CD4-positive, alpha-beta T cell (primary cell): ENCODE measurements at places on chromosomes 11 and 22.

- DNase-seq, result peak; percentile 81
These were observed 1.4 kb downstream of the MFNG start for GRCh38 chr22:37484480-37485394.

GRCh38 chr22:26658671-26659478 is 1.5 kb downstream of the MIAT start:
- peak; percentile 79 for DNase-seq

DNA sequence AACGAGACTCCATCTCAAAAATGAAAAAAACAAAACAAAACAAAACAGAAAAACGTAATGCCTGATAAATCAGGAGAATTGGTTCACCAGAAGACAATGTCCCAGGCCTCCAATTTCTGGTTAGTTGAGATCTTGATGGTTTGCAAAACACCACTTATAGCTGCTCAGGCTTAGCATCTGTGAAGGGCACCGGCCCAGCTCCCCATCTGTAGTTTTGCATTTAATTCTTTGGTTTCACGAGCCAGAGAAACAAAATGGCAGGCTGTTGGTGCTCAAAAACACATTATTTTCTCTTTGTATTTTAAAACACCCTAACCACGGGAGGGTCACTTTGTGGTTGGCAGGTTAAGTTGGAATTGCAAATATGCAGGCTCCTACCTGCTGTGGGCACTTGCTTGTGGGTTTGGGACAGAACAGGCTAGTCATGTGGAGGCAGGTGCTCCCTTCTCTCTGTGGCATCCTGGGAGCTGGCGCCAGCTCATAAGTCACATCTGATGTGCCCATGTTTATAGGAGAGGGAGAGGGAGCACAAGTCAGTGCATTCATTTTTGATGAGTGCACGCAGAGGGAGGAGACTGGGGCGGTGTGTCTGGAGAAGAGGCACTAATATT is 145.9 kb downstream of the CEP164 start:
- DNase-seq, result no peak

DNA sequence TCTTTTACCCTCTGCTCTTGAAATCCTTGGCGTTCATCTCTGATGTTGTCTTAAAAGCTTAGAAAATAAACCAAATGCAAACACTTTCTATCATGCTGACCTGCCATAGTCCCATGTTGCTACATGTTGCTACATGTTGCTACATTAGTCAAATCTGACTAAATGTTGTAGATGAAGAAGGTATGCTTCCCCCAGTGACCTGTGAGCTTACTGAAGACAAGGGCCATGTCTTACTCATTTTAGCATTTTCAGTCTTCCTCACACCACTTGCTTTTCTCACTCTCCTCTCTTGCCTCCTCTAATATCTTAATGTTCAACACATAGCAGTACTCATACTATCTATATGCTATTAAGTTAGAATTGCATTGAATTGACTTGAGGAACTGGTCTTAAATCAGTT is 346.4 kb upstream of the MTNR1B start:
- no peak for DNase-seq

DNA sequence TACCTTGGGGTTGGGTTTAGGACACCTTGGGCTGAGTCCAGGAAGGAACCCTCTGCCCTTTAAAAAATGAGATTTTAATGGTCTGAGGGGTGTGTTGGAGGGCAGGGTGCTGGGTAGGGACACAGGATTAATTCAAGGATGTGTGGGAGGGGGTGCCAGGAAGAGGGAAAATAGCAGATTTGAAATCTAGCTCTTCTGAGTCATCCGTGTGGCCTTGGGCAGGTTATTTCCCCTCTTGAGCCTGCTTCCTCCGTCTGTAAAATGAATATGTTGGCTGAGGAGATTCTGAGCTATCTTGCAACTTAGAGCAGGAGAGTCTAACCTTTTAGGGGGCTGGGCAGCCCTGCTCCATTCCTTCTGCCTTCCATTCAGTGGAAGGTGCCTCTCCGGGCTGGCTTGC is 3.0 kb downstream of the TSPAN18 start:
- no peak for DNase-seq

DNA sequence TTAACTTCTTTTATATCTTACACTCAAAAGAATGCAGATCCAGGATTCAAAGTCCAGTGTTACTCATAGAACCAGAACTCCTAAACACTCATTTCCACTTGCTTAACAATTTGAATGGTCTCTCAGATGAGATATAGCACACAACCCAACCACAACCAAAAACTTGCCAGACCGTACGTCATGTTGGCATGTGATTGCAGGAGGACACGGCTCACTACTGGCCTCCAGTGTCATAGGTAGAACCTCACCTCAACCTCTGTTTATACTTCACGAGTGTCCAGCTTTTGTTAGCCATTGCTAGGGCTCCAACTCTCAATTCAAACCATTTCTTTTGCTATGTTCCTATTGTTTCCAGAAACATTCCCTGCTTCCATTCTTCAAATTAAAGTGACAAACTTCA is 58.5 kb upstream of the PDGFD start:
- DNase-seq, result no peak

DNA sequence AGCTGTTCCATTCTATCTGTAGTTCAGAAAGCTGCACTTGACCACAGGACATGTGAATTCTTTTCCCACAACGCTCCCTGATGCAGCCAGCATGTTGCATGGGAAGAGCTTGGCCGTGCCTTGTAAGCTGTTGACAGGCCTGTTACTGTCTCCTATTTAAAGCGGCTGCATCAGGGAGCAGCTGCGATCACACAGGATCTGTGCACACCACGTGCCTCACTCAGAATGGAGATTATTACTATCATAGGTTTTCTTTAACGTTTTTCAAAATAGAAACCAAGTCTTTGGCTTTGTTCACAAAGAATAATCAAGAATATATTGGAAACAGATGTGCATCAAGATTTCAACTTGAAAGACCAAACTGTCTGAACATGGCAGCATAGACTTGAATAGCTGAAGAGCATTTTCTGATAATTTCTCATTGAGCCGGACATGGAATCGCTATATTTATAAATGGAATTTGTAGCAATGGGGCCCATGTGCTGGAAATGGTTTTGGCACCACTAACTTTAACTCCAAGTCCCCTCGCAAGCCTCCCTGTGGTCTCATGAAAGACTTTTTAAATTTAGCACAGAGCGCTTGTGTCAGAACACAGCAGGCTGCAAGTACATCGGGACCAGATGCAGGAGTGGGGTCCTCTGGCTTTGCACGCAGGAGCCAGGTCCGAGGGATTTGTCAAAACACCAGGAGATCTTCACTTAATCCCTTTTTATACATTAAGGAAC is 40.8 kb upstream of the MYO18B start:
- no peak for DNase-seq

- DNase-seq, result no peak
These were observed 3.3 kb downstream of the A4GALT start for GRCh38 chr22:42717197-42717928.

- no peak for DNase-seq
These were observed 18.1 kb upstream of the SCN3B start for GRCh38 chr11:123672568-123672967.

- DNase-seq, result no peak
These were observed 7.0 kb downstream of the OVOL1 start for GRCh38 chr11:65793625-65794400.

GRCh38 chr22:28009272-28009827 is 90.3 kb upstream of the PITPNB start:
- peak; percentile 58 for DNase-seq

DNA sequence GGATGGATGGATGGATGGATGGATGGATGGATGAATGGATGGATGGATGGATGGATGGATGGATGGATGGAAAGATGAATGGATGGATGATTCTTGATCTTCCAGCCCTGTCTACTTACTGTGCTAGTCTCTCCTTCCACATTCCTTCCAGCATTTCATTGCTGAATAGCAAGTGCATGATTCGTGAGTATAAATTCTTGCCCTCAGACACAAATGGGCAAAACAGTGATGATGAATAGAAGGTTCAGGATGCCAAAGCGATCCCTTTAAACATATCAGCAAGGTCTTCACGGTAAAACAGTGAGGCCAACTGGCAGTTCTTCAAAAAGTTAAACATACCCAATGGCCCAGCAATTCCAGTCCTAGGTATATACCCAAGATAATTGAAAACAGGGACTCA is 400.2 kb downstream of the MN1 start:
- no peak for DNase-seq

GRCh38 chr11:1932105-1932480 is 12.6 kb downstream of the TNNT3 start:
- no peak for DNase-seq

DNA sequence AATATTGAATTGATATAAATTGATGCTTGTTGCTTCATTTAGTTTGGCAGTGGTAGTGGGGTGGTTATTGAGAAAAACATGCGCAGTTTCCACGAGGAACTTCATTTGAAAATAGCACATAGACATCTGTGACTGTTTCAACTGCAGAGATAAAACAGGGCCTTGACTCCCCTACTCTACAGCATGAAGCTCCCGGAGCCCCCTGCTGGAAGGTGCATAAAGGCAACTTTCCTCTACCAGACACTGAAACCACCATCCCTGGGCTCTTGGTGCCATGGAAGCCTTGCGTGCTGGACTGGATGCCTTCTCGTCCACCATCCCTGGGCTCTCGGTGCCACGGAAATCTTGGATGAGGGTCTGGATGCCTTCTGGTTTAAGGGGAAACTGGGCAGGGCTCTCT is 195.9 kb downstream of the CSNK2A3 start:
- DNase-seq, result peak; percentile 76

- no peak for DNase-seq
These were observed 18.8 kb downstream of the P2RY2 start for GRCh38 chr11:73236854-73237253.

- no peak for DNase-seq
These were observed 560.9 kb downstream of the MIAT start for GRCh38 chr22:27218012-27218920.

GRCh38 chr22:45768490-45768889 is 96.9 kb downstream of the ATXN10 start:
- no peak for DNase-seq

DNA sequence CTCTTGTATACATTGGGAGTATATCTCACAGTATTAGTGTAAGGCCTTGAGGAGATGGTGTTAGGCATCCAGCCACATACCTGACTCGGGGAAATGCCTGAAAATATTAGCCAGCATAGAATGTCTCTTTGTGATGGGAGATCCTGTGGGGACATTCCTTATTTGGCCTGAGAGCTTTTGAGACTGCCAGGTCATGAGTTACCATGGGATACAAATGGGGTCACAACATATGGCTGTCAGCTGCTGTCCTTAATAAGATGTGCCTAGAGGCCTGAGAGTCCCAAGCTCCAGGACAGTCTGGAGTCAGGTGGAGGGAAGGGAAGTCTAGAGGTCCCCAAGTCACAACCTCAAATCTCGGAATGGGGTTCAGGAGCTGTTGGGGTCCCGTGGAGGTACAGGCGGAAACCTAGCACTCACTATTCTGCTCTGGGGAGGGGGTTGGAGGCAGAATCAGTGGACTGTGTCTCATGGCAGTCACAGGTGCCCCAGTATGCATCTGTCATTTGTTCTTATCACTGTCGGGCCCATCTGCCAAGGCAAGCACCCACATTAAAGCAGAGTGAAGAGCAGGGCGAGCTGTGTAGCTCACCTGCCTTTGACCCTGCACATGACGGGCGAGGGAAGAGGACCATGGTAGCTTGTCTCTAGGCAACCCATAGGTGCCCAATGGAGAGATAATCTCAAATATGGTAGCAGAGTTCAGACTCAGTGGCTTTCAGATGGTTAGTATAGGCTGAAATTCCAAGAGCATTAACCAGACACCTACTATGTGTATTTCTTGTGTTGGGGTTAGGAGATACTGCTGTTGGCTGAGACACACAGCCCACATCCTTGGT is 29.9 kb downstream of the KCNQ1OT1 start:
- no peak for DNase-seq

DNA sequence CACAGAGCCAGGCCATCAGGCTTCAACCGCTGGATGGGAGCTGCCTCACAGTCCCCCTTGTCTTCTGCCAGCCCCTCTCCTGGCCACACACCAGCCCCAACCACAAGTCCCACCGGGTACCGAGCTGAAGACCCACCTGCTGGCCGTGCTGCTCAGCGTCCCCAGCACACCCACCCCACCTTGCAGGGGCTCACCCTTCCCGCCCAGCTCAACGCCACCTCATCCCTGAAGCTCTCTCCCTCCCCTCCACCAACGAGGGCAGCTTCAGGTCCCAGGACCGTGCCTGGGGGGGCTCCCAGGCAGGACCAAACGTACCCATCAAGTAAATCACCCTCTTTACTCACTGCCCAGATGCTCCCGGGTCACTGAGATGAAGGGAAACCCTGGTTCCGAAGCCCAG is 141.0 kb downstream of the CRYBB2 start:
- no peak for DNase-seq

DNA sequence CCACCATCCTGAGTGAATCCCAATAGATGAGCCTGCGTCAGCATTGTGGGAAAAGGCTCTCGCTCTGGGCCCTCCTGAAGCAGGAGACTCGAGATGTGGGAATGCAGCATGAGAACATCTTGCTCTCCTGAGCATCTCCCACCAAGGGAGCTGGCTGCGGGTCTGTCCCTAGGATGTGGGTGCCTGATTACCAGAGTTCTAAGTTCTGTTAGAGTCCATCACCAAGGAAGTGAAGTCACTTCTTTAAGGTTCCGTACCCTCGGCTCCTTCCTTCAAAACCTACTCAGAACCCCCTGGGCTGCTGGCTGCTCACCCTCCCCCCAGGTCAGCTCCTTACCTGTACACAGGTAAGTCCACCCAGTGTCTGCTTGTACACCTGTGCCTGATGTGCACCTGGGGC is 100.5 kb upstream of the IGLL5 start:
- DNase-seq, result no peak

DNA sequence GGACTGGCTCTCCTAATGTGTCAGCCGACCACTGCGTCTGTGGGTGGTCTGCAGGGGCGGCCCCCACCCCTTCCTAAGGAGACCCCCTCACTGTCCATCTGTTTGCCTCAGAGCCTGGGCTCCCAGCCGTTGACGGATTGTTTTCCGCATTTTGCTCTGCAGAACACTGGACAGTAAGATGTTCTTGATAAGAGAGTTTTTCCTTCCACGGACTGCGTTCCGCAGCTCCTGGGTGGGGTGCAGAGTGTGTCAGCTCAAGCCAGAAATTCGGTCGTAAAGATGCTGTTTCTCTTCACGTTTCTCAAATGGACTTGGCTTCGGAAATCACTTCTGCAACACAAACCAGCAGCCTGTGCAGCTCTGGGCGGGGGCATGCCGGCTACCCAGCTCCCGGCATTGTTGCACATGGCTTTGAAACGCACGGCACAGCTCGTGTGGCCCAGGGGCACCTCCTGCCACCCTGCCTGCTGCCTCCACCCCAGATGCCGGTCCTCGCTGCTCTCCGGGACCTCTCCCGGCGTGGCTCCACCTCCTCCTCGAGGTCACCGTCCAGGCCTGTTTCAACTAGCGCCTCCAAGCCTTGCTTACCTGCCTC is 2.9 kb upstream of the MRGPRG start:
- no peak for DNase-seq

DNA sequence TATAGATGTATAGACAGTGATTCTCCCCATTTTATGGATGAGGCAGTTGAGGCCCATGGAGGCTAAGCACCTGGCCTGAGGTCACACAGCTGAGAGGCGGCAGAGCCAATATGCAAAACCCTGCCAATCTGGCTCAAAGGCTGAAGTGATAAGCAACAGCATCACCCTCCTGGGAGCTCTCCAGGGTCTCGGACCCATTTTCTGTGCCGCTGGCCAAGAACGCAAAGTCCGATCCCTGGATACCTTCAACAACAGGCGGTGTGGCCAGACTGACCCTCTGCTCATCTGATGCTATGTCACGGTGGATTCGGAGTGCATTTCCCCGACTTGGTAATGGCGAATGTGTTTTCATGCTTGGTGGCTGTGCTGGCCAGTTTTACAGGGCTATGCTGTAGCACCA is 595.0 kb downstream of the TBC1D22A start:
- DNase-seq, result no peak
